ENCODE measurements at places on chromosomes 5 and 9.

GRCh38 chr5:54159153-54159892 is 151.1 kb downstream of the ARL15 start:
- no peak for DNase-seq

GRCh38 chr9:13189362-13189761 is 90.1 kb downstream of the MPDZ start:
- no peak for DNase-seq

DNA sequence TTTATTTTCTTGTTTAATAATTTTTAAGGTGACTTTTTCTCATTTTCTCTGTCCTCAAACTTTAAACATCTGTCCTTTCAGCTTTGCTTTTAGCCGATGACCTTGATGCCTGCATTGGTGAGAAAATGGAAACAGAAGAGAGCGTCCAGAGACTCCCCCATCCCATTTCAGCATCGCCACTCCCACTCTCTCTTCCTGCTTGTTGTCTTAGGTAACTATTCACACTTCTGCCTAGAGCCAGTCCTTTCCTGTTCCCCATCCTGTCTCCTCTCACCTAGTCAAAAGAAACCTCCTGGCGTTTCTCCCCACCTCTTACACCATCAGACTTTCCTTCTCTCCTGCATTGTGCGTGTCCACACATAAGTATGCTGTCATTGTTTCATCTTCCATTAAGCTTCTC is 124.6 kb downstream of the MAST4 start:
- no peak for DNase-seq

- no peak for DNase-seq
Measured at GRCh38 chr5:50663636-50664035, 2.8 kb upstream of the PARP8 start.

DNA sequence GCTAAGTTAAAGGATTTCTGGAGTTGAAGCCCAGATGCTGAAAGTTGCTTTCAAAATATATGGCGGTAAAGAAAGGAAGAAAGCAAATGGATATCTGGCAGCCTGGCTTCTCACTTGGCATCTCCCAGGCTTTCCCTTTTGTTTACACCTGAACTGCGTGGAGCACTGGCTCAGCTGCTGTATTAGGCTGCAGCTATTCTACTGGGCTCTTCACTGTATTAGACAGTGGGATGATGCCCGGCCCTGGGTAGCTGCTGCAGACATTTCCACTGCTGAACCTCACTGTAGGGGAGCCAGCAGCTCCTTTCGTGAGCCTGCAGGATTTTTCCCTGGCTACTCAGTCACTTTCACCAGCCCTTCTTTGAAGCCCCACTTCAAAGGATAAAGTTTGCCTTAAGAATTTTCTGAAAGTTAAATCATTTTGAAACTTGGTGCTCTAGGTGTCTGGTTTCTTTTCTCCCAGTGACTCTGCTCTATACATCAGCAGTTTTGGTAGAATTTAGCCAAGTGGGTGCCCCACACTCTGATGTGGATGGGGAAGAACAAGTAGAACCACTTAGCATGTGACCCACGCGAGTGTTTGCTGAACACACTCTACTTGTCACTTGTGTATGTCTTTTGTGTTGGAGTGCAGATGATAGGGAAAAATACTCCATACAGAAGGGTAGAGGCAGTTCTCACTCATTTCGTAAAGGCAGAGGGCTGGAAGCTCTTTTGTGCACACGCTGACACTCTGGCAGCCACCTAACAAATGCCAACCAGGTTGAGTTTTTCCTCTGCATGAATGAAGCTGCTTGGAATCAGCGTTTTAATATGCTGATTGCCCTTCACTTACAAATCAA is 49.9 kb downstream of the C9orf152 start:
- no peak for DNase-seq

Data from T1000 (cell line).